ENCODE measurements at places on chromosomes 16 and 17.

DNA sequence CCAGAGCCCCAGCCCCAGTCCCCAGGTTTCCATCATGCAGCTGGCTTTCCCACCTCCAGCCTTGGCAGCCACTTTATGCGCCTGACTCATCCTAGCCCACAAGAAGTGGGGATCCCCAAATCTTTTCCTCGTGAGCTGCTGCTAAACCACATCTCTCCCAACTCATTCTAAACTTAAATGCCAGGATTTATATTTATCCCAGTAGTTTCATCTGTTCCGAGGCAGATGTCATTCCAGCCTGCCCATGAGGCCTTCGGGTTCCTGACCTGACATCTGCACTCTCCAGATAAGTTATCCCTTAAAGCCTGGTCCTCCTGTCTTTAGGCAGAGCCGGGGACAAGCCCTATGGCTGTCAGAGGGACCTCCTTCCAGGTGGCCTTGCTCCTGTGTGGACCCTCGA is 16.6 kb downstream of the PLXDC1 start:
- no peak for DNase-seq

DNA sequence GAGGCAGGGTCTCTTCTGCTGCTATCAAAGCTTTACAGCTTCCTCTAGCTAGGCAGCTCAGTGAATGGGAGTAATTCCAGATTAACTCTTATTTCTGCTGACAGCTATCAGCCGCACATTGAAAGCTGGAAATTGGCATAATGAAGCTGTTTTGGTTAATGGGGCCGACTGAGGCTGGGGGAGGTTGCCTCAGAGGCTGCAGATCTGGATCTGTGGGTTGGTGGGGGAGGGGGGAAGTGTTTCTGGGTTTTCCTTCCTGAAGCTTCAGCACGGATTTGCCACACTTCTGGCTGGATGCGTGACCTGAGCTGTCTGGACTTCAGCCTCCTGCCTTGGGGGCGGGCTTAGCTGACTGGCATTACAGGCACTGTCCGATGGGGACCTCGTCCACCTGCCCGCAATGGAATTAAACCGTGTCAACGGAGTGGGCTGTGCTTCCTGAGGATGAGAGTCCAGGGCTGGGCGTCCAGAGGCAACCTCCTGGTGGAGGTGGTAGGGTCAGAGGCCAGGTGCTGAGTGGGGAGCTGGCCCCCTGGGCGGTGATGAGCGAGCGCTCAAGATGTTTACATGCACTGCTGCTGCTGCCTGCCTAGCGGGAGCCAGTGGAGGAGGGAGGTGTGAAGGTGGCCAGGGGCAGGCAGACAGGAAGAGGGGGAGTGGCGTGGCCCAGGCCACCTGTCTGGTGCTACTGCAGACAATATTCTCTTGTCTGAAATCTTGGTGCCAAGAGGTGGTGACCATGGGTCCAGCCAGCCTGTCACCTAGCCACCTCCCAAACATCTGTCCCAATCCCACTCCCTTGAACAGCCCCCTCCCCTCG is 6.7 kb upstream of the ABCC3 start:
- no peak for DNase-seq

- no peak for DNase-seq
Observed at GRCh38 chr16:81758376-81758775, 20.7 kb upstream of the PLCG2 start.

DNA sequence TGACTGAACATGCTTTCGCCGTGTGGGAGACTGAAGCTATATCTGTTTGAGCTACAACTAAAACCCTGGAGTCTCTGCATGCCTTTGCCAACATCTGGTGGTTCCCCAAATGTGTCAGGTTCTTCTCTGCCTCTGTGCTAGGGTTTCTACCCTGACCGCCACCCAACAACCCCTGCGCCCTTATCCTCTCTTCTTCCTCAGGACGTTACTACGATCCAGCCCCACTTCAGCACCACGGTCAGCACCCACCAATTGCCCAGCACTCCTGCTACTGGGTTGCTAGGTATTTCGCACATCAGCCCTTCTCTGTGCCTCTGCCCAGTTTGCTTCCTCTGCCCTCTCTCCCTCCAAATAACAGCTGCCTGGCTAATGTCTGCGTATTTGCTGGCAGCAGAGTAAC is 106.3 kb upstream of the HSBP1 start:
- no peak for DNase-seq
